ENCODE measurements at places on chromosomes 12 and 14.

DNA sequence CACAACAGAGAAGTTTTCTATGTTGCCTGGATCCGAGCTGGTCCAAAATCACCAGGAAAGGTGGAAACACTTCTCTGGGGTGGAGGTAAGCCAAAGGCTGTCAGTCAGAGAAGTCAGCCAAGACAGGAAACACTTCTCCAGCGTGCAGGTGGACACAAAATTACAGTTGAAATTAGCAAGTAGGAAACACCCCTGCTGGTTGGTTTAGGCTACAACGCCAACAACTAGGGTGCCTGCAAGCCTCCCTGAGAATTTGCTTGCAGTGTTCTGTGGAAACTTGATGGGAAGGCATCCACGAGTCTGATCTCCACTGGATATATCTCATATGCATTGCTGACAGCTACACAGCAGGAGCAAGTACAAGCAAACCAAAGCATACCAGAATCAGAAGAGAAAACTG is 600.5 kb downstream of the RERGL start:
- no peak for DNase-seq

DNA sequence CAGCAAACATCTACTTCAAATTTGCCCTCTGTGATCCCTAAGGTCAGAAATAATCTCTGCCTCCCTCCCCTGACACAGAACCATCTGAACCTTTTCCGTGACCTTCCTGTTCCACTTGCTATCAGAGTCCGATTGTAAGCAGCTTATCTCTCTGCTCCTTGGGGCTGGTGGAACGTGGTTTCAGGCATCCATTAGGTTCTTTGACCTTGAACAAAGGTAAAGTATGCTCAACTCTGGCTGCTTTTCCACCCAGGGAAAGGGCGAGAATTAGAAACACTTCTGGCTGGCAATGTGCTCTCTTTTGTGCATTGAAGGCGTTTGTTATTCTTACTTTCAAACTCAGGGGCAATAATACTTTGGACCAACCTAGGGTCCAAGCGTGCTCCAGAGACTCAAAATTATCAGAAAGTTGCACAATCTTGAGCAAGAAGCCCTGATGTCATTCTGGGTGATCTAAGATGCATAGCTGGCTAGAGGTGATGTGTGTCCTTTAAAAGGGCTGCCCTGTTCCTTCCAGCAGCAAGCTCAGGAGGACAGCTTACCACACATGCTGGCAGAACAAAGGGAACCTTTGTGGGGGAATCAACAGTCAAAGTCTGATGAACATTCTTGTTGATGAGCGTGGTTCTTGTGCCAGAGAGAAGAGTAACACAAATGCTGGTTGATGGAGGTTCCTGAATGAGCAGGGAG is 29.8 kb downstream of the ADGRD1 start:
- no peak for DNase-seq

DNA sequence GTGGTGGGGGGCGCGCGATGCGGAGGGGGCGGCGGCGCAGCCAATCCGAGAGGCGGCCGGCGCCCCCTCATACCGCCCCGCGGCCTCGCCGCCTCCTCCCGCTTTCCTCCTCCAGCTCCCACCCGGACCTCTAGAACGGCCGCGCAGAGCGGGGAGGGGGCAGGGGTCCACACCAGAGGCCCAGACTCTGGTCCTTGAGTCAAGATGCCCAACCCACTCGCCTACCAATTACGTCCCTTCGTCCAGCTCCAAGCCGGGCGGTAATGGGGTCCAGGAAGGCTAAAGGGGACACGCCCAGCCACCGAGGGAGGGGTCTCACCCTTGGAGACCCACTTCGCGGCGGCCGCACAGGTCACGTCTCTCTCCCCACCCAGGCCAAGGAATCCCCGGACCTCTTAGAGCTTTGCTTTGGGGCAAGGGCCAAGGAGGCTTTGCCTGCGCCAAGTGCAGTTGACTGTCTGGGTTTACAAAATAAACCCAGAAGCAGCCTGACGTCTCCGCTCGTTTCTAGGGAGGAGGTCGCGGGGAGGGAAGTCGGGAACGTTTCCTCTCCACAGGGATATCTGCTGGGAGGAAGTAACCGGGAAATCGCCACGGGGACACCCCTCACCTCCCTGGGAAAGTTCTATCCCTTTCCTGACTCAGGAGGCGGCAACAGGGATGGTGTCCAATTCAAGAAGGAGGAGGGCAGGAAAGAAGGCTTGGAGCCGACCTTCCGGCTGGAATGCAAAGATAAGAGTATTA is 394 bp upstream of the AMIGO2 start:
- DNase-seq: peak; percentile 46

DNA sequence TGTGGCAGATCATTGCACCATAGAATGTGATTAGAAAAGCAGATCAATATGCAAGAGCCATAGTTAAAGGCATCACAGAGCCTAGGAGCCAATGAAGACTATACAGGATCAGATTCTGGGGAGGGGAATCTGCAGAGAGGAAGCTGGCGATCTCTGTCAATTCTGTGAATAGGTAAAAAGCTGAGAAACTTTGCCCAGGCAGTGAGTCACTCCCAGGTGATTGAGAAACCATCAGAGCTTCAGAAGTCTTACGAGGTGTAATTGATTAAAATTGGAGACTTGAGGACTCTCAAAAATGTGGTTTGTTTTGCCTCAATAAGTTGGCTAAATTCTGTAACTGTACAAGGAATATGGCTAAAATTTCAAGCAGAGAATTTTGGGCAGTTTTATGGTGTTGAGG is 41.7 kb upstream of the TSPAN11 start:
- no peak for DNase-seq

DNA sequence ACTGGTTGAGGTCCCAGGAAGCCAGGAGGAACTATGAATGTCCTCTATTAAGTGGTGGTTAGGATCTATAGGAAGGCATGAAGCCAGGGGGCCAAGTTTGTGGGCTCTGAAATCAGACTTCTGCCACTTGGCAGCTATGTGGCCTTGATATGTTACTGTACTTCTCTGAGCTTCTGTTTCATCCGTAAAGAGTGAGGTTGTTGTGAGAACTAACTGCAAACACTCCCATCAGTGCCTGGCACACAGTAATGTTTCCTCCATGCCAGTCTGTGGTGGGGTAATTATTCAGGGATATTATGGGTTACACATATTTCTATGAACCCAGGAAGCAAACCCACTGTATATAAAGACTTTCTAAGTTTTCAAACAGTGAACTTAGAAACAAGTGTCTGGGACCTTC is 57.4 kb downstream of the PLXNC1 start:
- no peak for DNase-seq

DNA sequence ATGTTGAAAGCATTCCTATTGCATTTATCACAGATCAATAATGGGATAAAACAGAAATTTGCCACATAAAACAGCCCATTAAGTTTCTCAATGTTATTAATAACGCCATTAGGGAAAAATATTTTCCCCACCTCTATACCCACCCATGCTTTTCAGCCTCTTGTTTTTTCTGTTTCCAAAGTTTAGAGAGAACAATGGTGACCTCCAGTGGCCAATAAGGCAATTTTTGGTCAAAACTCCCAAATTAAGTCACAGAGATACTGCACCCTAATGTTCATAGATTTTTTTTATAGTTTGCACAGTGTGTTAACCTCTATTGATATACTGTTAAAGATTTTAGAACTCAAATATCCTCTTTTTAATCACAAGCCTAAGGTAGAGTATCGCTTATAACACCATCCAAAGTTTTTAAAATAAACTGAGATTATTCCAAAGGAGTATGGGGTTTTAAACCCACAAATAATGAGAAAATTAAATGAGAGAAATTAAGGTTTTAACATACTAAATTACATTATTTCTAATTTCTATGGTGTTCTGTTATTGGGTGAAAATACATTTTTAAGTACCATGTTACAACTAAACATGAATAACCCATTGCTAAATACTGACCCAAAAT is 184.7 kb upstream of the DCN start:
- DNase-seq: no peak

DNA sequence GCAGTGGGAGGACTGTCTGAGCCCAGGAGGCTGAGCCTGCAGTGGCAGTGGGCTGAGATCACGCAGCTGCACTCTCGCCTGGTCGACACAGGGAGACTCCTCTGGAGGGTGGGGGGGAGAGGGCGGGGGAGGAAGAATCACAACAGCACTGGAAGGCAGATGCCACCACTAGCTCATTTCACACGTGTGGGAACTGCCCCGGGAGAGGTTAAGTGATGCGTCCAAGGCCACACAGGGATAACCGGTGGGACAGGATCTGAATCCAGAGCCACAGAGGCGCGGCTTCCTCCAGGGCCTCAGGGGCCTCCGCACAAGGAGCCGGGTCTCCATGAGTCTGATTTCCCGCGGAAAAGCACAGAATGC is 20.8 kb downstream of the STX2 start:
- DNase-seq: no peak

DNA sequence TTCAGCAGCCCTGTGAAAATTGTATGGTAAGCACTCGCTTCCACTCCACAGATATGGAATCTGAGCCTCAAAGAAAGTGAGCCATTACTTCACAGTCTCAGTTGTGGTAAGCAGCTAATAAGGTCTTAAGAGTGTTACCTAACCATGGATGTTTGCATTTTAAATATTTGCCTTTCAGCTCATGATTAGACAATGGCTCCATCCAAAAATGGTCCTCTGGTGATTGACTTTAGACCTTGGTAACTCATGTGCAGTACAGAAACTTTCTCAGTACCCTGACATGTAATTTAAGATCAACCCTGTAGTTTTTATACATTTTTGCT is 1.8 kb downstream of the A2M start:
- no peak for DNase-seq

GRCh38 chr12:132170094-132170636 is 25.9 kb downstream of the NOC4L start:
- no peak for DNase-seq

DNA sequence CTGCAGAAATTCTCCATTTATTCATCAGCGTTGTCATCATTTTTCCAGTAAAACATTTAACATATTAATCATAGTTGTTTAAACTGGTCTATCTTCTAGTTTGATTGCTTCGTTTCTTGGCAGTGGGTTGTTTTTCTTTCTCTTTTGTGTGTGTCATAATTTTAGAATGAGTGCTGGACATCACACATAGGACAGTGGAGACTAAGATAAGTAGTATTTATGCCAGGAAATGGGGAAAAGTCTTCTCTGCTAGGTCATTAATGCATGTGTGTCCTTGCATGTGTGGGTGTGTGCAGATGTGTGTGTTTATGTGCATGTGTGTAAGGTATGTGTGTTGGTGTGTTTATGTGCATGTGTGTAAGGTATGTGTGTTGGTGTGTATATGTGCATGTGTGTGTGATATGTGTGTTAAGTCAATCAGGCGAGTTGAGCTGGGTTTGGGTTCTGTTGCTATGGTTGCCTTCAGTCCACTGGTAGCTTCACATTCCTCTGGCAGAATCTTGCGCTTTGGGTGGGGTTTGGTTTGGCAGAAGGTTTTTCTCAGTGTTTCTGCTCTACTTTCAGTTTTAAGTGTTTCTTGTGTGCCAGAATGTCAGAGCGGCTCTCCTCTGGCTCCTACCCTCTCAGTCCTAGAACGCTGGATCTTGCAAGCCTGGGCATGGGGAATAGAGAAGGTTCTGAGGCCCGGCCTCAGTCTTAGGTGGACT is 7.8 kb upstream of the ADGRD1 start:
- DNase-seq: no peak

GRCh38 chr12:110179291-110179690 is 55.1 kb downstream of the IFT81 start:
- no peak for DNase-seq

DNA sequence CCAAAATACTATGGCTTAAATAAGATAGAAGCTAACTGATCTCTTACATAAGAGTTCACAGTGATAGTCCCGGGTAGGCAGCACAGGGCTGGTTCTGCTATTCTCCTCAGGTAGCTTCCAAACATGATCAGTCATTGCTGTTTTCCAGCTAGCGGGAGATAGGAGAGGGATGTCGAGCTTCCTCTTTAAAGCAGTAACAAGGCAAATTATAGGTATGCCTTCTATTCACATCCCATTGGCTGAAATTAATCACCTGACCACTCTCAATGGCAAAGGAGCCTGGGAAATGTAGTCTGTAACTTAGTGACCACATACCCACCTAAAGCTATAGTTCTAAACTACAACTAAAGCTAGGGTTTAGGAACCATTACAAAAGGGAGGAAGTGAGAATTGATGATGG is 34.5 kb upstream of the VRK1 start:
- no peak for DNase-seq

- DNase-seq: no peak
These were observed 15.7 kb upstream of the FBRSL1 start for GRCh38 chr12:132474237-132474741.

DNA sequence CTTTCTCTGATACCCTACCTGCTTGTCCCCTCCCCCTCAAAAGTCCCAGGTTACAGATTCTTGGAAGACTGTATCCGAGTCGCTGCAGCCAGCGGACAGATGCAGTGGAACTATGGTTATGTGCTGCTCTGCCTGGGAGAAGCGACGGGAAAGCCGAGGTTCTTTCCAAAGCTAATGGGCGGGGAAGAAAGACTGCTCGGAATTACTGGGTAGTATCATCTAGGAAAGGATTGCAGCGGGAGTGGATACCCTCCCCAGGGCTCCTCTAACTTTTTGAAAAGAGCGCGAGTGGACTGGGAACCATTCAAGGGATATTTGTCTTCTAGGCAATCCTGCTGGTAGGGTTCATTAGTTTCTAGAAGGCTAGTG is 1.4 kb downstream of the PTHLH start:
- DNase-seq: no peak

DNA sequence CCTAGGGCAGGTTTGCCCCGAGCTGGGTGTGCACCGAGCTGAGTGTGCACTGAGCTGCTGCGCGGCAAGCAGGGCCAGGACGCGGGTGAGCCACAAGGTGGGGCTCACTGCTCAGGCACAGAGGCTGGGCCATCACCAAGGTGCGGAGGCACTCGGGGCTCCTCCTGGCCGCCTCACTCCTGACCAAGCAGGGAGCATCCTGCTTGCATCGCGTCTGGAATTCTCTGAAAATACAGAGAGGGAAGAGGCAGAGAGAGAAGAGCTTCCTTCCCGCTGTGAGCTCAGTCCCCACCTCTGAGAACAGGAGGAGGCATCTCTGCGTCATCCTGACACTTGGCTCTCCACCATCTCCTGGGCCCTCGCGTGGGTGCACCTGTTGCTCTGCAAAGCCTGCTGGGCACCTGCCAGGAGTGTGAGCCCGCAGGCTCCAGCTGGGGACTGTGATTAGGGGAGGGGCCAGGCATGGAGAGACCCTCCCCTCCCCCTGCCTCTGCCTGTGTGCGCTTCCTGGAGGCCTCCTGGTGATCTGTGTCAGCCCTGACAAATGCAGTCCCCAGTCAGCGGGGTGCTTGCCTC is 116.3 kb downstream of the GLT1D1 start:
- peak; percentile 35 for DNase-seq

GRCh38 chr12:32104572-32105355 is 1.9 kb upstream of the BICD1 start:
- no peak for DNase-seq

GRCh38 chr14:30354439-30354838 is 204.5 kb upstream of the G2E3 start:
- no peak for DNase-seq

DNA sequence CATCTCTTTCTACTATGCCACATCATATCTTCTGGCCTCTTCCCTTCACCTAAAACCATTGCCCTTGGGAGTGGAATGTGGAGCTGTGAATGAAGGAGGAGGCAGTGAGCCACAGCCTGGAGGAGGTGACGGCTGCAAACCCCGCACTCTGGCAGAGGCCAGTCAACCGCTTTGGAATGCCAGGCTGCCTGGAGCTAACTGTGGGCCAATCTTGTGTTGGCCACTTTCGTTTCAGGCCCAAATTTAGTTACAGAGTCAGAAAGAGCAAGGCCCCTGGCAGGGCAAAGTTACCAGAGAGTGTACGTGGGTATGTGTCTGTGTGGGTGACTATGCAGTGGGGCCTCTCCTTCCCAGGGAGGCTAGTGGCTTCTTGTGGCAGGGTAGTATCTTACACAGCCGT is 40.1 kb downstream of the CACNA1C start:
- DNase-seq: no peak

- DNase-seq: no peak
These were observed 972.9 kb downstream of the SLC6A15 start for GRCh38 chr12:83939718-83940117.

All from stimulated activated CD4-positive, alpha-beta T cell treated with anti-CD3 and anti-CD28 coated beads, Interleukin-2, amount 100 ng/mL, for 24 hours (primary cell).